Large intestine (tissue), 12 donors: ENCODE measurements at places on chromosomes 11 and 22. TPM values are rescaled to one million over a fixed set of nuclear protein-coding genes. Genes with fewer than 3 reads are reported as not detected.

The RAPSN gene
- 0.64 TPM for polyA plus RNA-seq

DNA sequence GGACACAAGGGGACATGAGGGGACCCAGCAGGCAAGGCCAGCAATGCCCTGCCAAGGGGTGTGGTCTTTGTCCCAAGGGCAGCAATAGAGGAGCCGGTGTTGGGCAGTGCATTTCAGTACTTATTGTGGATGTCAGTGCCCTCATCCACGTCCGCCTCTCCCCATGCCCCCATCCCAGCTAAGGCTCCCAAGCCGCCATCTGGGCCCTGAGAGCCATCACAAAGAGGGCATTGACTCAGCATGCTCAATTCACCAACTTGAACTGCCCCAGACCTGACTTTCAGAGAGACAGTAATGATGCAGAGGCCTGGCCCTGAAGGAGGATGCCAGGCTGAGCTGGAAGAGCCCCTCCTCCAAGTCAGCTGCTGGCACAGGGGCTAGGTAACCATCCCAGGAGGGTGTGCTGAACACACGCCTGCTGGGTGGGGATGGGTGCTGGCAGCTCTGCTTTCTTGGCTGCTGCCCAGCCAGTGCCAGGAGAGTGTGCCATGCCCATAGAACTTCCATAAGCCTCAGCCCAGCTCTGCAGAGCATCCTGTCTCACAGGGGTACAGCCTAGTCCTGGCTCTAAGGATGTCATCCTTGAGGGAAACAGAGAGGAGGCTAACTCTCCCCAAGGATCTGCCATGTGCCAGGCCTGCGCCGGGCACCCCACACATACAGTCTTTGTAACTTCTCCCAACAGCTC is 46.5 kb downstream of the PDE2A start:
- no peak for DNase-seq

DNA sequence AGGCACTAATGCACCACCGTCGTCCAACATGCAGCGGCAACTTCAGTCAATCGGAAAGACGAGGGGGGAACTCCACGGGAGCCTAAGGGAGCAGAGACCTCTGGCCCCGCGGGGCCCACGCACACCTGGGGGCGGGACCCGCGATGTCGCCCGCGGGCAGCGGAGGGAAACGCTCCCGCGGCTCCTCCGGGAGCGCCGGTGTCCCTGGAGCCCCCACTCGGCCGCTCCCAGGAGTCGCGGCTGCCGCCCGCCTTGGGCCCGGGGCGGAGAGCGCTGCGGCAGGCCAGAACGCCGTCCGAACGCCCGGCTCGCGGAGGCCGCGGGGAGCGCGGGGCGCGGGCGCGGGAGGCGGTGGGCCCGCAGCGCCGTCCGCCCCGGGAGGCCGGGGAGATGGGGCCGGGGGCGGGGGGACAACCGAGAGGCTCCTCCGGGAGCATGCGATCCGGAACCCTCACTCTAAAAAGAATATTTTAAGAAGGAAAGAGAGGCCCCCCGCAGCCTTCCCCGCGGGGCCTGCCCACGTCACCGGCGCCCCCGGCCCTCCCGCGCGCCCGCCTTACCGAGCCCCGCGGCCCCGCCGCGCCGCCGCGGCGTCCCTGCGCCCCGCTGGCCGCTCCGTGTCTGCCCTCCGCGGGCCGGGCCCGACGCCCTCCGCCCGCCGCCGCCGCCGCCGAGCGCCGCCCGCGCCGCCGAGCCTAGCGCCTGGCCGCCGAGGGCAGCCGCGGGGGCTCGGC is 86.6 kb upstream of the ARHGAP32 start:
- no peak for DNase-seq

DNA sequence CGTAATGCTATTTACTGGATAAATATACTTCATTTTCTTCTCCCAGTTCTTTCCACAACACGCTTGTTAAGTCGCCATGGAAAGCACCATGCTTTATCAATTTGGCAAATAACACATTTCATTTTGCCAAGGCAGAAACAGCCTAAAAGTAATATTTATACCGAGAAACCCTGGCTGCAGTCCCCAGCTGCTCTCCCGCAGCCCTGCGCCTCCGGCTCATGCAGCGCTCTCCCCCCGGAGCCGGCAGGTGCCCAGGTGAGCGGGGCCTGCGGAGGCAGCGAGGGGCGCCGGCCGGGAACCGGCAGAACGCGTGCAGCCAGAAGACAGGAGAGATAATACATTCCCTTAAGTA is 681 bp upstream of the ARHGEF12 start:
- no peak for DNase-seq

The ENTHD1 gene
- 0.06 TPM for polyA plus RNA-seq

The ANGPTL5 gene
- 0.06 TPM for polyA plus RNA-seq

The SLC22A25 gene
- polyA plus RNA-seq = 0.01 TPM

DNA sequence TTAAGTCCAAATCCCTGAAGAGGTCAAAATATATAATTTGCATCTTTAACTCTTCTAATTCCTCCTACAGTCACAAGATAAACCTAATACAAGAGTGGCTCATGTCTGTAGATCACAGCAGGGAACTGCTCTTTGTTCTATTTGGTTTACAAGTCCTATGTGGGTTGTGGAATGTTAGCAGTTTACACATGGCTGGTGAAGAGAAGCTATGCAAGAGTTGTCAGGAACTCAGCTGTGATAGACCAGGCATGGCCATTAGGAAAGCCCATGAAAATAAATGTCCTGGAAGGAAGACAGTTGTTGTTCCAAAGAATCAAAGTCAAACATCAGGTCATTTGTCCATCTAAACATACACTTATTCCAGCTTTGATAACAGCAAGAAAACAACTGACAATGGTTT is 312.4 kb upstream of the PITPNB start:
- DNase-seq = no peak

The CWF19L2 gene
- polyA plus RNA-seq = 10.8 TPM

DNA sequence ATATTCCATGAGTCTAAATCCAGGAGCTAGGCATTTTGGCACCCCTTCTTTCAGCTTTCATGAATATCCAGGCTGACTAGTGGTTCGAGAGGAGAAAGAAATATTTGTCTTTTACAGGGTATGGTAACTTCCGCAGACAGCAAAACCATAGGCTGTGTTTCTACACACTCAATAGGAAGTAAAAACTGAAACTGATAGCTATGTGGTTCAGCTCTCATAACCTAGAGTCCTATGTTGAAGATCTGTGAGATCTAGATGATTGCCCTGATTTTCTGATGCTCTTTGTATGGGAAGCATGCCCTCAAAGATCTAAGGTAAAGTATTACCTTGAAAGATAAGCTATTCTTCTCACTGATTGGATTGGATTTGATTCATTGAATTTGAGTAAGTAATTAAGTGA is 118.3 kb downstream of the CD44 start:
- DNase-seq = no peak

DNA sequence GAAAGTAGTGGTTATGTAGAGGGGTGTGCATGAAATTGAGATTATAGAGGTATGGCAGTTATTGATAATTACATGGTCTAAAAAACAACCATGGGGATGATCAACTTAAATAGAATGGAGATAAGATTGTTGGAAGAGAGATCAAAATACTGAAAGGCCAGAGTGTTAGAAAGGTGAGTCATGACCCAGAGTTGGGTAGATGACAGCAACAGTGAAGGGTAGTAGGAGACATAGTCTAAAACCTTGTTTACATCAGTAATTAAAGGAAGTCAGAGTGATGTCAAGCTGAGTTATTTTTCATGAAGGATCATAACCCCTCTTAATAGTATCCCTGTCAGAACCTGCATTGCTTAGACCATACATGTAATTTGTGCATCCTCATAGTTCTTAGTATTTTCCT is 110.9 kb downstream of the ELP4 start:
- DNase-seq = no peak

The MYO18B gene
- 0.24 TPM for polyA plus RNA-seq

The SPDYC gene
- not detected for polyA plus RNA-seq

The OR52I1 gene
- 0.03 TPM for polyA plus RNA-seq

GRCh38 chr22:20017622-20017958 is 967 bp upstream of the ARVCF start:
- DNase-seq = no peak

DNA sequence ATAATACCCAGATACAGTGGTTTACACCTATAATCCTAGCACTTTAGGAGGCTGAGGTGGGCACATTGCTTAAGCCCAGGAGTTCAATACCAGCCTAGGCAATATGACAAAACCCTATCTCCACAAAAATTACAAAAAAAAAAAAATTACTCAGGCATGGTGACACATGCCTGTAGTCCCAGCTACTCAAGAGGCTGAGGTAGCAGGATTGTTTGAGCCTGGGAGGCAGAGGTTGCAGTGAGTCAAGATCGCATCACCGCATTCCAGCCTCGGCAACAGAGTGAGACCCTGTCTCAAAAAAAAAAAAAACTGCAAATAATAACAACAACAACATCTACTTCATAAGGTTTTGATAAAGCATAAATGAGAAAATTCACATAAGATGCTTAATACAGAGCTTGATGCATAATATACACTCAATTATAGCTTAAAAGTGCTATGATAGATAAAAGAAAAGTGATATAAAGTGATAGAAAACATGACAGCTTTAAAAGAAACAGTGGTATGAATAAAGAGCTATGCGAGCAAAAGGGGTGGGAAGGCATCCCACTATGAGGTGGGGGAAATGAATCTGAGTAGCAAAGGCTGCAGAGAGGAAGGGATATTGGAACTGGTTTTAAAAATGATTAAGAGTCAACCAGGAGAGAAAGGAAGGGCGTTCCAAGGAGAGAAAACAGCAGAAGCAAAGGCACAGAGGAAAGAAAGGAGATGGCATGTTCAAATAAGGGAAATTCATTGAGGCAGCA is 197.6 kb downstream of the KIF18A start:
- no peak for DNase-seq

DNA sequence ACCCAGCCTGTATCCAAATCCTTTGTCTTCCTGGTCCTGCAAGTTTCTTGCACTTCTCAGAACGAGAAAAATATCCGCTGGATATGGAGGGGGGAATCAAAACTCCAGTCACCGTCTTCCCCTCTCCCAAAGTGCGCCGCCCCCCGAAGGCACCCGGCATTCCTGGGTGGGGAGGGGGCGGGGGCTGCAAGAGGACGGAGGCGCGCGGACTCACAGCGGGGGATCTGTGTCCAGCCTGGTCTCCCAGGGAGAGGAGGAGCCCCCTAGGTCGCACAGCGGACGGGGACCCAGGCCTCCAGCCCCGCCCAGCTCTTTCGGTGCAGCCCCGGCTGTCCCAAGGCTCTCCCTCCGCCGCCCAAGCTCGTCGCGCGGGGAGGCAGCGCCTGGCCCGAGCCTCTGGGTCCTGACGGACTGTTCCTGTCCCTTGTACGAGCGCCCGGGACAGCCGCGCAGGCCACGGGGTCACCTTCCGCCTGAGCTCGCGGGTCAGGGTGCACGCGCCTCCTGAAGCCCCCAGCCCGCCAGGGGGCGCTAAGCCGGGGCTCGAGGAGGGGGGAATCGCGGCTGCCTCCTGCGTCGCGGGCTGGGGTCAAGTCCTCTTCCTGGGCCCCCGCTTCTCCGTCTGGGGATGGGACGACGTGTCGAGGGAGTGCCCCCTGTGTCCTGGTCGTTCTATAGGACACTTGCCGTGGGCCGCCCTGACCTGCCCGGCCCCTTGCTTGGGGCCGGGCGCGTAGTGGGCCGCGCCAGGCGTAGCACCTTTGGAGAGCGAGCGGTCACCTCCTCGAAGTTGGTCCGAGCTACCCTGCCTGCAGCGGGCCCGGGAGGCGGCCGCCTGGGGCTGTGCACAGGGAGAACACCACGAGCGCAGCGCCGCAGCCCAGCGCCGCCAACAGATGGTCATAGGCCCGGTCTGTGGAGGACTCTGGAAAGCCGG is 2.4 kb upstream of the WNT11 start:
- DNase-seq = peak; percentile 82

DNA sequence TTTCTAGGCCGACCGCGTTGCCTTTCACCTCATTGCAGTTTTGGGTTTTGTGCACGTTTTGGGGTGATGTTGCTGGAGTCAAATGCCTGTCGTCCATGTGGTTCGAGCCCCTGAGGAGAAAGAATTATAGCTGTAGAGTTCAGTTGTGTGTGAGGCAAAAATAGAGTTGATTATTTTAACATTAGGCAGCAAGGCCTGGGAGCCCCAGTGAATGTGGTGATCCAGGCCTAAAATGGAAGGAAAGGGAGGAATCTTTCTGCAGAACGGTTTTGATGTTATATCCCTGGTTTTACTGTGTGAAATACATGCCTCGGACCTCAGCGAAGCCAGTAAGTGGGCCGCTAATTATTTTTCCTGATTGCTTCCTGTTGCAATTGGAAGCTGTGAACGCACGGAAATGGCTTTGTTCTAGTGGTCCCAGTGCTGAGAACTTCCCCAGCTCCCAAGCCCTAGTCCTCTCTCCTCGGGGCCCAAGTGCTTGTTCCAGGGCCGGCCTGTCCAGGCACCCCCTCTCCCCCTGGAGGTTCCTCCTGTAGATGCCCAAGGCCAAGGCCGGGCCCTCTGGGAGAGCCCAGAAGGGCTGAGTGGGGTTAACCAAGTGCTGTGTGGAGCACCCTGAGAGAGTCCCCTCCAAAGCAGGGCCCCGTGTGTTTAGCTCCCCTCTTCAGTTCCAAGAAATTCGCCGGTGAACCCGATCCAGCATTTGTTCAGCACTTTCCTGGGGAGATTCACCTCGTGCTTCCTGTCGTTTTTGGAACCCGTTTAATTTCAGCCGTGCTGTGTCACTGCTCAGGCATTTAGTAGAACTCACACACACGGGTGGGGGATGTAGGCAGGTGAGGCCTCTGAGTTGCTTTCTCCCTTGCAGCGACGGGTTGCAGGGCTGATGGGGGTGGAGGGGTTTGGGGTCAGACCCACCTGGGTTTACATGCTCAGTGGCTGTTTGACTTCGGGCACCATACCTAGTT is 2.1 kb downstream of the LRP5 start:
- DNase-seq = no peak

The PRRG4 gene
- polyA plus RNA-seq = 9.3 TPM

The SNAP29 gene
- 29.8 TPM for polyA plus RNA-seq

DNA sequence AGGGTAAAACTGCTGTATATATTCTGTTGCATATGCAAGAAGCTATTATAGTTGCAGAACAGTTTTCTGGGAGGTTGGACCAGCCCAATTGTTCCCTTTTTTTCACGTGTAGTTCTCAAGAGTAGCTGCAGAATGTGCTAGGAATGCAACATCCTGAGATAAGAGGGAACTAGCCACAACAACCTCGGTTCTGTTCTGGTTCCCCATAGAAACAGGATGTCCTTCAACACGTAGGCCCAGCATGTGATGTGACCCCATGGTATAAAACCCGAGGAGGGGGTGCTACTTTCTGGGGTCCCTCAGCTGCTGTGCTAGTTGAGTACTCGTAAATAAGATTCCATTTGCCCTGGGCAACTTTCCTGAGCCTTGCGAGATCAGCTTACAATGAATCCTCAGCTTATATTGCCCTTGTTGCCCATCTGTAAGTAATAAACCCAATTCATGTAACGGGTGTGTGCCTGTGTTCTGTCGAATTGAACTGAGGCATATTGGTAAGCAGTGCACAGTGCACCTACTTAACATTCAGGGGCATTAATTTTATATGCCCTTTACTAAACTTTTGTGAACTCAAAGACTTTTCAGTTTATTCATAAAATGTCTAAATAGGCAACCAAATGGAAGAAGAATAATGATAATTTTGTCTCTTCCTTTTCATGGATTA is 23.0 kb upstream of the TRAF6 start:
- DNase-seq = no peak
